Hypothalamus (tissue), 51 donors: ENCODE measurements at places on chromosomes 1 and 21.

- no peak for DNase-seq
Measured at GRCh38 chr1:74463333-74463988, 49.0 kb downstream of the LRRC53 start.

GRCh38 chr21:14903172-14903865 lies 161.5 kb downstream of the NRIP1 start:
- no peak for DNase-seq

DNA sequence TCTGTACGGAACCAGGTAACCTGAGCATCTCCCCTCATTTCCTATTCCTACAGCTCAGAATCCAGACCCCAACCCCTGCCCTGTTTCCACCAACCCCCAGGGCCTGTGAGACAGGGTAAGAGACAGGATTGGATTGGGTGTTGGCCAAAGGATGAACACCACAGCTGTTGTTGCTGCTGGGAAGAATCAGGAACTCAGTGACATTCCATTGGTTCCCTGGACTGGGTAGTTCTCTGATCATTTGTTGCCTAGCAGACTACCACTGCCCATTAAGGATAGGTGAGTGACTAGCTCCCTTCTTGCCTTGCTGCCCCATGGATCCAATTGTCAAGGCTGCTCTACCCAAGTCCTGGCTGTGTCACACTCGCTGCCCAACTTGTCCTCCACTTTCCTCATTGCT lies 10.0 kb downstream of the NCSTN start:
- no peak for DNase-seq

GRCh38 chr1:39086386-39086785 lies 60.2 kb downstream of the NDUFS5 start:
- DNase-seq: no peak

- DNase-seq: no peak
Measured at GRCh38 chr1:182147136-182147820, 85.8 kb upstream of the ZNF648 start.

DNA sequence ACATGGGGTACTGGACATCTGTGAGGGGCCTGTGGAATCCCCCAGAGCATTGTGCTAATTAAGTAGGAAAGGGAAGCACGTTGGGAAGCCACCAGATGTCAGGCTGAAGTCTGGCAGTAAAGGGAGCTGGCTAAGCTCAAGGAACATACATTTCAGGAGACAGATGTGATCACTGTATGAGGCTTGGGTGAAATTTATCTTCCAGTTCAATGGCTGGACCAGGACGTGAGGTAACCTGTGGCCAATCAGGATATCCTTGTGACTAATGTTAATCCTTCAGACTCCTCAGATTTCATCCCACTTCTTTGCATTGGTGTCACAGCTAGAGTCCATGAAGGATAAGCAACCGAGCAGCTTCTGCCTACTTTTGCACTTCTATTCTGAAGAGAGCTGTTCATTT lies 110.2 kb upstream of the APP start:
- DNase-seq: no peak

GRCh38 chr1:5504364-5504740 lies 487.9 kb downstream of the NPHP4 start:
- no peak for DNase-seq

- DNase-seq: no peak
Measured at GRCh38 chr21:38910390-38911067, 104.8 kb downstream of the ETS2 start.

DNA sequence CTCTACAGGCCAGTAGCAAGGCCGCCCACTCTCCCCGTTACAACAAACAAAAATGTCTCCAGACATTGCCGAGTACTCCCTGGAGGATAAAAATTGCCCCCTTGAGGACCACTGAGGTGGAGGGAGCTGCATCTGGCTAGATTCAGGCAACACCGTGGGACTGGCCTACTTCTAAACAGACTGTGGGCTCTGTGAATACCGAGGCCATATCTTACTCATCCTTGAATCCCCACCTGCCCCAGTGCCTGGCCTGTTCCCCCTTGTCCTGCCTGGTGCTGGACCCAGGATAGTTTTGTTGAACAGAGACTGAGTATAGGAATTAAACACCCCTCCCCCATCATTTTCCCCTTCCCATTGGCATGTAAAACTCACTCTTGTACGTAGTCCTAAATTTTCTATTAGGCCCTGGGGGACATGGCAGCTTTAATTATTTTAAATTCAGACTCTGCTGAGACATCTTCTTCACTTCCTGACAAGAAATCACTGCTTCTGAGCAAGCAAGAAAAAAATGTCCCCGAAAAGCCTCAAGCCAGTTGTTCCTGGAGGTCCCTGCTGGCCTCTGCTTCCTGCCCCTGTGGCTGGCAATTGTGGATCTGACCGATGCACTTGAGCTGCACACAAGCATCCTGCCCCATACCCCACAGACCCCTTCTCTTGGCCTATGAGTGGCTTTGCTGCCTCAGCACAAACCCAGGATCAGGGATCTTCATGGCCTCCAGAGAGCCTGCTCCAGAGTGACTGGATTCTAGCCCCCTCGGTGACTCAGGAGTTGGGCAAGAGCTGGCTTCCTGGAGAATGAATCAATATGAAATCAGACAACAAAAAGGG lies 111.0 kb downstream of the ACTL8 start:
- DNase-seq: no peak

GRCh38 chr1:214281720-214282629 lies 1.0 kb downstream of the SMYD2 start:
- DNase-seq: peak; percentile 41

GRCh38 chr1:153306303-153307220 lies 6.2 kb downstream of the PGLYRP3 start:
- DNase-seq: no peak

DNA sequence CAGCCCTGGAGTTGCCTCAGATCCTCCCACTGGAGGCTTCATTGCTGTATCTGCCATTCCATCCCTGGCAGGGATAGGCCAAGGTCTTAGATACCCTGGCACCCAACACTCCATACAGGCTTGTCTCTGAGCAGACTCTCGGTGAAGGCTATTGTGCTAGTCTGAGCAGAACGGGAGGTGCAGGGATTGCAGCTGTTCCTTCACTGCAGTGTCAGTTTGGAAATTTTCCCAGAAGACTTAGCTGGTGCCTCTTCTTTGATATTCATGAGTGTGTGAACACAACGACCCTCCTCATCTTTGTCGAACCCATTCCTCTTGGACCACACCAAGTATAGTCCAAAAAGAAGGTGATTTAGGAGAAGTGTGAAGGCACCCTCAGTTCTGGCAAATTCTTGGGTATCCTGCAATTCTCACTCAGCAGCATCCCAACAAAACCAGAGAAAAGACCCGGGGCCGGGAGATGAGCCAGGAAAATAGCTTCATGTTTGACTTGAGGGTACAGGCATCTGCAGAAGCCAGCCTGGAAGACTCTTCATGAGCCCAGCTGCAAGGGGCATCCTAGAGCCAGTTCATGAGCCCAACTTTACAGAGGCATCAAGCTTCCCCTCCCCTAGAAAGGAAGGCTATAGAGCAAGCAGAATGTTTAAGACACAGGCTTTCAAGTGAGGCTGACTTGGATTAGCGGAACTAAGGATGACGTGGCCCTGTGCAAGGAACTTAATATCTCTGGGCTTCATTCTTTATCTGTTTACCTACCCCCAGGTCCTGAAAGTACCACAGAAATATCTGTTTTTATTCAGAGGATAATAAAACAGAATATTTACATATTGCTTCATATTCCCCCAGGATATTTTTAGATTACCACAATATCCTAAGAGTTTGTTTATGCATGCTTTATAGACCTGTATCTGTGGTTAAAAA lies 38.8 kb upstream of the HAO2 start:
- DNase-seq: no peak

DNA sequence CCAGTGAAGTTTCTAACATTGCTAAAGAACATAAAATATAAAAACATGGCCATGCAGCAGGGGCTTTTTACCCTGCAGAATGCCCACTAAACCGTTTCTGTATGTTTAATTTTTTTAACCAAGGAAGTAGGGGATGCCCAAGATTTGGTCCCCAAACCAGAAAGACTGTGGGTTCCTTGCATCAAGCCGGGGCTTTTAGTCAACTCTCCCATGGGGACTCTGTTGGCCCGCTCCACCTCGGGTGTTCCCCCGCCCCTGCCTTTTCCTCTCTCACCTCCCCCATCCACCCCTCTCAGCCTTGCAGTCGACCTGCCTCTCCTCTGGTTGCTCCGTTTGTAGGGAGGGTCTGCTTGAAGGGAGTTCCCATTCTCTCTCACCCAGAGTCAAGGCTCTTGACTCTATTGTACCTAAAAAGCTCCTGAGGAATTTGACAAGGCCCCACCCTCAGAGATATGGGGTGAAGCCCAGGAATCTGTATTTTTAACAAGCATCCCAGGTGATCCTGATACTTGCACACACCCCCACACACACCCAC lies 117.5 kb downstream of the TOMM20 start:
- DNase-seq: no peak

GRCh38 chr1:75392278-75392677 lies 218.6 kb downstream of the SLC44A5 start:
- no peak for DNase-seq

DNA sequence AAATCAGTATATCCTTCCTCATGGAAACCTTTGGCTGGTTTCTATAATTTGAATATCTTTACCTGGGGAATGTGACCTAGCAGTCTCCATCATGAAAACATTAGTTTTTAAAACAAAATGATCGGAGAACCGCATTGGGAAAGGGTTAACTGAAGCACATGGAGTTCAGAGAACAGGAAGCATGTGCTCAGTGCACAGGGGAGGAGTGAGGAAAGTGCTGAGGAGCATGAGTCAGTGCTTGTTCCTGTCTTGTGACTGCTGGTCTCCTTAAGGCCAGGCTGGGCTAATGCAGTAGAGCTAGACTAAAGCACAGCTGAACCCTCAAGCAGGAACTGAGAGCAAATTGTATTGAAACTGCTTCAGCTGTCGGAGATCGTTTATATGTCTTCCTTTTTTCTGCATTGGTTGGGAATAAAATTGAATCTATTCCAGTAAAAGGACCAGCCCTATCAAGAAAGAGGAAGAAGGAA lies 5.8 kb downstream of the IFI16 start:
- no peak for DNase-seq

DNA sequence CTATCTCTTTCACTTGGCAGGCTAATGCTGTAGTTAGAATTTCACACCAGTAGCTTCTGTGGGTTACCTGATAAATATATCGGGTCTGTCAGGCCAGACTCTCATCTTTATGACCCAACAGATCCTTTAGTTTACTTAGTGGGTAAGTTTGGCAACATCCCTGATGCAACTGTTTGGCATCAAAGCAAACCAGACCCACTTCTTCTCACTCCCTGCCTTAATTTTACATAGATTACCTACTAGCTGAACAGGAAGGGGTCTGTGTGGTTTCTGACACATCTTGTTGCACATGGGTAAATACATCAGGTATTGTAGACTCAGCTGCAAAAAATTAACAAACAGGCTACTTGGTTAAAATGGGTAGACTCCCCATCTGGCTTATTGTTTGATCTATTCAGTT lies 3.2 kb upstream of the GUK1 start:
- DNase-seq: no peak

DNA sequence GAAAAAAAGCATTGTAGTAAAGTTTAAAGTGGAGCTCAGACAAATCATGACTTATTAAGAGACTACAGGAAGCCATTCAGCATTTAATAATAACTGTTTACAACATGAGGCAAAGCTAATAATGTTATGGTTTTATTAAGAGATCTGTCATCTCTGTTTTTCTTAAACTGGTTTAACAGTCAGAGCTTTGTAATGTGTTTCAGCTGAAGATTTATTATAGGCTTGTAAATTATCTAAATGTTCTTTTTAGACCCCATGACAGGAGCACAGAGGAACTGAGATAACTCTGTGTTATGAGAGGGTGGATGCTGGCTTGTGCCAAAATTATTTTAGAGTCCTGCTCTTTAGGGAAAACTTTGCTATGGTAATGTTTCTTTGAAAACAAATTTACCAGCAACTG lies 38.0 kb upstream of the RWDD3 start:
- DNase-seq: no peak

GRCh38 chr1:110185181-110185580 lies 24.9 kb upstream of the KCNC4 start:
- DNase-seq: no peak
